Neuronal stem cell (in vitro differentiated cells): ENCODE measurements at places on chromosomes 4 and X.

- no peak for DNase-seq
Measured at GRCh38 chrX:8305350-8305749, 134.3 kb upstream of the VCX2 start.

GRCh38 chrX:94178145-94178788 is 504.3 kb downstream of the FAM133A start:
- no peak for DNase-seq

DNA sequence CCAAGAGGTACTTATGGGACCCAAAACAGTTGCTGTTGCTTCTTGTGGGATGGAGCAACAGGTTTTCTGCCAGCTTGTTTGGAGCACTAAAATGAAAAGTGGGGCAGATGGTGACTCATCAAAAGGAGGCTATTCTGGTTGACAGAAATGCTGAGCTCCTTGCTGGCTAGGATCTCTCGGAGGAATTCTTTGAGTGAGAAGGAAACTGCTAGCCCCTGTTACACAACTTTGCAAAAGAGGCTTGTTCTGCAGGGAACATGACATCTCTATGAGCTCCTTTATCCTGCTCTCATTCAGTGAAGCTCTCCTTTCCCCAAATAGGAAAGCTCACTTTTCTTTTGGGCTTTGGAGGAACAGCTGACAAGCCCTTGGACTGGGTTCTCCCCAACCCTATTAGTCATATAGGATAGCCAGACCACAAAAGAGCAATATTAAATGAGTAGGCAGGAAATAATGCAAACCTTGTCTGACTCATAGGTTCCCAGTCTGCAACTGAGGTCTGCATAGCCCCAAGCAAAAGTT is 108.3 kb downstream of the CDS1 start:
- DNase-seq, result no peak

GRCh38 chr4:186643501-186644310 is 80.0 kb downstream of the FAT1 start:
- DNase-seq, result no peak

- no peak for DNase-seq
Measured at GRCh38 chr4:8364141-8364540, 76.4 kb downstream of the ACOX3 start.

DNA sequence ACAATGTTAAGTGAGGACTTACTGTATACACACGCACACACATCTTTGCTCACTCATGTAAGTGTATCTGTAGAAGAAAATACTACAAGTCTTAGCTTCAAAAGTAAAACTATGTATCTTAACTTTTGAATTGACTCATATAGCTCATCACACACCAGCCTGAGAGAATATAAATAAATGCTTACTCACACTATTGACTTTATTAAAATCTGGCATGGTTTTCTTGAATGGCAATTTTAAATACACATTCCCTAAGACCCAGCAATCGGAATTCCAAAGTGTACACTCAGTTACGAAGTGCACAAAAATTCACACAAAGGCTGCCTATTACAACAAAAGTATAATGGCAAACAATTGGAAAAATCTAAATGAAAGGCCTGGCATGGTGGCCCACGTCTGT is 2.0 kb downstream of the ERCC6L start:
- DNase-seq, result no peak

DNA sequence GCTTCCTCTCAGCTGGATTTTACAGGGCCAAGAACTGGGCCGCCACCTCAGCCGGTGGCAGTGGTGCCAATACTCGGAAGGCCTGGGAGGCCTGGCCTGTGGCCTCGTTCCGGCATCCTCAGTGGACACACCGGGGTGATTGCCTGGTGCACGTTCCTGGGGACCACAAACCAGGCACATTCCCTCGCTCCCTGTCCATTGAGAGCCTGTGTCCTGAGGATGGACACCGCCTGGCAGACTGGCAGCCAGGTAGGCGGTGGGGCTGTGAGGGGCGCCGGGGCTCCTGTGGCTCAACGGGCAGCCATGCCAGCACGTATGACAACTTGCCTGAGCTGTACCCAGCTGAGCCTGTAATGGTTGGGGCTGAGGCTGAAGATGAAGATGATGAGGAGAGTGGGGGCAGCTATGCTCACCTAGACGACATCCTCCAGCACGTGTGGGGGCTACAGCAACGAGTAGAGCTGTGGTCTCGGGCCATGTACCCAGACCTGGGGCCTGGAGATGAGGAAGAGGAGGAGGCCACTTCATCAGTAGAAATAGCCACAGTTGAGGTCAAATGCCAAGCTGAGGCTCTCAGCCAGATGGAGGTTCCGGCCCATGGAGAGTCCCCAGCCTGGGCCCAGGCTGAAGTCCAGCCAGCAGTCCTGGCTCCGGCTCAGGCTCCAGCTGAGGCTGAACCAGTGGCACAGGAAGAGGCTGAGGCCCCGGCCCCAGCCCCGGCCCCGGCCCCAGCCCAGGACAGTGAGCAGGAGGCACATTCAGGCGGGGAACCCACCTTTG is 70.4 kb downstream of the STARD8 start:
- DNase-seq, result no peak

DNA sequence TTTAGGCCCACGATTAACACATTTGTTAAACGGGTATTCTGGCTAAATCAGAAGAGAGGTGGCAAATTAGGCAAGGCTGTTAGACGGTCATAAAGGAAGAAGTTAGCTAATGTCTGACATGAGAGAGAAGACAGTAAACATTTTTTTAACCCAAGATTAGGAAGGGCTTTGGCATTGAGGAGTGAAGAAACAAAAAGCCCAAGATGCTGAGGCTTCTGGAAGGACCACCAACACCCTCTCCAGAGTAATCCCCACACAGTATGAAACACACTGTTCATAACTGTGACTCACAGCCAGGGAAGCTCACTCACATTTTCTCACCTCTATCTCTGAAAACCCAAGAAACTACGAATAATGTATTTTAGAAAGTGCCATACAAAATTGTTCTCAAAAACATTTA is 127.6 kb downstream of the AMELX start:
- no peak for DNase-seq

GRCh38 chr4:38774181-38774955 is 8.4 kb downstream of the TLR10 start:
- DNase-seq, result no peak

GRCh38 chr4:16846540-16847117 is 51.8 kb downstream of the LDB2 start:
- no peak for DNase-seq

DNA sequence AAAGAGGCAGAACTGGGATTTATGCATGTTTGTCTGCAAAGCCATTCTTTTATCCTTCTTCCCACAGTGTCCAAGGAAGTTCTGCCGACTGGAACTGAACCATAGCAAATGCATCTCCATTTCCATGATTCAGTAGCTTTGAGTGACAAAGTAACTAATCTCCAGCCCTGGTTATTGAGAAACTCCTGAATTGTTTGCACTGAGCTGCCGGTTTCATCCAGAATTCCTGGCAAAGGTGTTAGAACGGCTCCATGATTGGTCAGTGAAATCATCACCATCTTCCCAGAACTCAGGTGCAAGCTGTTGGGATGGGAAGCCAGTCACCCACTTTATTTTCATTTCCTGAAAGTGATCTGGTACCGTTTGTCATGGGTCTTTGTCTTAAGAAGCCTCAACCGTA is 47.0 kb upstream of the SLC34A2 start:
- DNase-seq, result no peak

DNA sequence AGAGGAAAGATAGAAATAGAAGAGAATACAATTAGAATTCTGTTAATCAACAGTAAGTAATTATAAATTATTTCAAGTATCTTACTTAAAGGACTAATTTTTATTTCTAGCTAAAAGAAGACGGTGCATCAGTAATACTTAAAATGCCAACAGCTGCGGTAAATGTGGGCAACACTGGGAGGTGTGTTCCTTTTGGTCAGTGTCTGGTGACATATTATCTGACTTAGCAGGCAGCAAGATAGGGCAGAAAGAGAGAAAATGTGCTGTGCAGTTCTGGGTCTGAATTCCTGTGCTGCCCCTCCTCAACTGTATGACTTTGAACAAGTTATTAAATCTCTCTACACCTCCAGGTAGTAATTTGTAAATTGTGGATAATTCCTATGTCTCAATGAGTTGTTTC is 120.6 kb downstream of the ZNF827 start:
- no peak for DNase-seq

DNA sequence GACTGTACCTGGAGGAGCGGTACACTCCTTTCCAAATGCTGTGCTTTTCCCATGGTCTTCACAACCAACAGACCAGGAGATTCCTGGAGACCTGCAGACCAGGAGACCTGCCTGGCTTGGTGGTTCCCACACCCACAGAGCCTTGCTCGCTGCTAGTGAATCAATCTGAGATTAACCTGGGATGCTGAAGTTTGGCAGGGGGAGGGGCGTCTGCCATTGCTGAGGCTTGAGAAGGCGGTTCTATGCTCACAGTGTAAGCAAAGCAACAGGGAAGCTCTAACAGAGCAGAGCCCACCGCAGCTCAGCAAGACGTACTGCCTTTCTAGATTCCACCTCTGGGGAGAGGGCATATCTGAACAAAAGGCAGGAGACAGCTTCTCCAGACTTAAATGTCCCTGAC is 34.5 kb upstream of the FAAH2 start:
- DNase-seq, result no peak

DNA sequence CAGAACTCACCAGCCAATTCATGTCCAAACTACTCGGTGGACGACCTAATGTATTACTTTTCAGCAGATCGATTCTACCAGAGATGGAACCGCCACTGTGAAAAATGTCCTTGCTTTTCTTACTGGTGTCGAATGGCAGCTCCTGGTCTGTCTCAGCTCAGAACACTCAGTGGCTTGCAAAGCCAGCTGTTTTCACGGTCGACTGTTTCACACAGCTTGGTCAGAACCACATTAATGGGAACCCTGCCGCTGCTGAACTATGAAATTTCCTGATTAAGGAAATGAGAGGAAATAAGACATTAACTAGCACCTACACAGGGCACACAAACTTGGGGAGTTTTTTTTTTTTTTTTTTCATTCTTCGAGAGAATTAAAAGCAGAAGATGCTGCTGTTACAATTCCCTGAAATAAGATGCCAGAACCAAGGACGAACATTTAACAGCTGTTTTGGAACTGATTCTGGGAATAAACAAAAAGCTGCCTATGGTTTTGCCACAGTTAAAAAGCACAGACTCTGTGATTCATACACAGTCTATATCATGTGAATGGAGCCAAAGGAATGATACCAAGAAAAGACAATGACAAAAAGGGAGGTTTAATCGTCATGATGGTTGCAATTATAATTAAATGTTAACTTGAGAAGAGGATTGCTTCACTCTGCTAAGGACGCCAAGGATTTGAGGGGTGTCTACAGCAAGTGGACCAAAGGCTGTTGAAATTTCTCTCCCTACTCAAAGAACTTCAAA is 31.3 kb downstream of the SUPT20HL2 start:
- no peak for DNase-seq

DNA sequence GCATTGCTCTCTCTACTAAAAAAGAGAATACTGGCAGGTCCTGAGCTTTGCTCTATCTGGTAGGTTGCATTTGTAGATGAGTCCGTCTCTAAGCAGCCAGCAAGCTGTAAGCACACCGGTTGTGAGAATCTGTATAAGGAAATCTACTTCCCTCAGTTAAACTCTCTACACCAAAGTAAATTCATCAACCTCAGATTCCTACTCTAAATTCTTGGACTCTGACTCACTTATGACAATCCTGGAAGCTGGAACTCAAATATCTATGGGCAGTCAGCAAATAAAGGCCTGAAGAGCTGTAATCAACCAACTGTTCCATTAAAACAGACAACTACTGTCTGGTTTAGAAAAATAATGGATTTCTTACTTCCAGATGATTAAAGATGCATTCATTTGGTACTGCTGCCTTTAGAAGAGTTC is 37.9 kb downstream of the FAT1 start:
- no peak for DNase-seq

DNA sequence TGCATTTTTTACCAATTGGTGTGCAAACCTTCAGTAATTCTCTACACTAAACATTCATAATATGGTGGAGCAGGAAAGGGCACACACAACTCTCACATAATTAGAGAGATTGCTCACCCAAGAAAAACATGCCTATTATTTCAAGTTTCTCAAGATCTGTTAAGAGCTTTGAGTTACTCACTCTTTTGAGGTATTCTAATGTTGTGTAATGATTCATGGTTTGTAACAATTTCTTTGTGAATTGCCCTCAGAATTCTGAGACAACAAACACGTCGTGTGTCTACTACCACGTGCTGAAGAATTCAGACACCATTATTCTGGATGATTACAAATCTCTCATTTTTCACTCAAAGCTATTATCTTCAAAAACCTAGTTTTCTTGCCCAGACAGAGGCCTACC is 82.8 kb downstream of the PDGFC start:
- no peak for DNase-seq

- DNase-seq, result no peak
Measured at GRCh38 chr4:7705593-7705992, 234.1 kb downstream of the AFAP1 start.

DNA sequence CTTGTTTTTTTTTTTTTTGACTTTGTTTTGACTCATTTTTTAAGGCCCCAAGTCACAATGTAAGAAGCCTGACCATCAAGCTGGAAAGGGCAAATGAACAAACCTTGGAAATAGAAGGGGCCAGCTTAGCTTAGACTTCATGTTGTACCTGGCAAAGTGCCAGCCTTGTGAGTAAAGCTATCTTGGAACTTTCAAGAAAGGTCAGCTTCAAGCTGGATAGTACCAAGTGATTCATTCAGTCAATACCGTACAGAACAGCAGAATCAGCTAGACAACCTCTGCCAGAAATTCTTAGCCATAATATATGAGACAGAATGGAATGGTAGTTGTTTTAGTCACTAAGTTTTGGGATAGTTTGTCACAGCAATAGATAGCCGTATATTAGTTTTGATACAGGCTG is 1492.2 kb upstream of the TENM3 start:
- no peak for DNase-seq

GRCh38 chrX:41541386-41541785 is 94.2 kb downstream of the NYX start:
- DNase-seq, result no peak

DNA sequence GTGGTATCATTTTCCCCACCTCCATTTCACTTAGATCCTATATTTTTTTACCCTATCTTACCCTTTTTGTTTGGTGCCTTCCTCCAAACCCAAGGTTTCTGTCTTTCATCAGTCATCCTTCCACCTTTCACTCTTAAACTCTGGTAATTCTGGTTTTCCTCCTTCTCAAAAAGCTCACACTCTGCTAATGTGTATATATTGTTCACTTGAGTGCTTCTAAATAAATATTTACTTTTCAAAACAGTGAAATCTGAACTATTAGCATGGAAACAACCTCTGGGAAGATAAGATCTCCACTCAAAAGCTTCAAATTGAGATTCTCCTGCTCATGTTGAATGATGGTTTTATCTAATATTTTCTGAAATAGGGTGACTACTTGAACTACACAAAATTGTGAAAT is 21.5 kb downstream of the XIAP start:
- DNase-seq, result no peak

GRCh38 chr4:93788712-93789111 is 39.8 kb upstream of the ATOH1 start:
- no peak for DNase-seq

DNA sequence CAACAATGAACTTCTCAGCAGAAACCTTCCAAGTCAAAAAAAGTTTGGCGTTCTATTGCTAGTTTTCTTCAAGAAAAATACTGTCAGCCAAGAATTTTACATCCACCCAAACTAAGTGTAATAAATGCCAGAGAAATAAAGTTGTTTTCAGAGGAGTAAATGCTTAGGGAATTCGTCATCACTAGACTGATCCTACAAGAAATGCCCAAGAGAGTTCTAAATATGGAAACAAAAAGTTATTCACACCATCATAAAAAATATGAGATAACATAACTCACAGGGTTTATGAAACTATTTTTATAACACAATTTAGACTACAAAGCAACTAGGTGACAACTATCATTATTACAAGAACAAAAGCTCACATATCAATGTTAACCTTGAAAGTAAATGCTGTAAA is 259.5 kb upstream of the GABRA2 start:
- no peak for DNase-seq
